Fibroblast of skin of abdomen (primary cell): ENCODE measurements at places on chromosomes 2 and 18.

DNA sequence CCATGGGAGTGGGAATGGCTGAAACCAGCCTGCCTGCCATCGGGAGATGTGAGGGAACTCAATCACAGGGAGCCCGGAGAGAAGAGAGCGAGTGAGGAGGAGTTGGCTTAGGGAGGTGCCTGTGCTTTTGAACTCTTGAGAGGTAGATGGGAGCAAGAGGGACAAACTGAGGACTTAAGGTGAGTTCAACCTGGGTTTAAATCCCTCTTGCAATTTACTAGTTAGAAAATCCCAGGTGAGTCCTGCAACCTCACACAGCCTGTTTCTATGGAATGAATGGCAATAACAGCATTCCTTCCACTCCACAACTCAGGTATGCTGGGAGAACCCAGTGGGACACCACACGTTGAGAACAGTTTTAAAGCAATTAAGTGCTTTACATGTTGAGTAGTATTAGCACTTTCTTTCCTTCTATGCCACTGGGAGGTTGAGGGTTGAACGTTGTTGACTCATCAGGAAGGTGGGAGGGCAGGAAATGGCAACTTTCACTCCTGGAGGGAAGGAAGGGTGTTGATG lies 57.3 kb downstream of the VIT start:
- DNase-seq, result no peak

GRCh38 chr2:171522788-171523087 lies 464 bp downstream of the CYBRD1 start:
- DNase-seq, result peak; percentile 36

GRCh38 chr2:28662468-28663181 lies 89.0 kb upstream of the PPP1CB start:
- peak; percentile 45 for DNase-seq

DNA sequence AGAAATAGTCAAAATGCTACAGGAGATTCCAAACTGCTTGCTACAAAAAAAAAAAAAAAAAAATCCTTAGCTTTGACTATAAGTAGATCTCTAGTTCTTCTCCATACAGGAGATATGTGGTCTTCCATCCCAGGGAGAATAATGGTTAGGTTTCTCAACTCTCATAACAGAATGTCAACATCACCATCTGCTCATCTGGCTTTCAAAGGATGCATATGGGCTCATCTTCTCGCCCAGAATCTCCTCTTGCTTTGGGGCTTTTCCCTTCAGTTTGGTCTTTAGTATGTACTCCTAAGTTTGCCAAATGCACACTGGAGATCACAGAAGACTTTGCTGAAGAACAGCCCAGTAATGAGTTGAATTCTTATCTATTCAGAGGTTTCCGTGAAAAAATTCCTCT lies 240.7 kb downstream of the NRXN1 start:
- no peak for DNase-seq

GRCh38 chr2:176171351-176172006 lies 14.4 kb downstream of the HOXD3 start:
- peak; percentile 8 for DNase-seq

DNA sequence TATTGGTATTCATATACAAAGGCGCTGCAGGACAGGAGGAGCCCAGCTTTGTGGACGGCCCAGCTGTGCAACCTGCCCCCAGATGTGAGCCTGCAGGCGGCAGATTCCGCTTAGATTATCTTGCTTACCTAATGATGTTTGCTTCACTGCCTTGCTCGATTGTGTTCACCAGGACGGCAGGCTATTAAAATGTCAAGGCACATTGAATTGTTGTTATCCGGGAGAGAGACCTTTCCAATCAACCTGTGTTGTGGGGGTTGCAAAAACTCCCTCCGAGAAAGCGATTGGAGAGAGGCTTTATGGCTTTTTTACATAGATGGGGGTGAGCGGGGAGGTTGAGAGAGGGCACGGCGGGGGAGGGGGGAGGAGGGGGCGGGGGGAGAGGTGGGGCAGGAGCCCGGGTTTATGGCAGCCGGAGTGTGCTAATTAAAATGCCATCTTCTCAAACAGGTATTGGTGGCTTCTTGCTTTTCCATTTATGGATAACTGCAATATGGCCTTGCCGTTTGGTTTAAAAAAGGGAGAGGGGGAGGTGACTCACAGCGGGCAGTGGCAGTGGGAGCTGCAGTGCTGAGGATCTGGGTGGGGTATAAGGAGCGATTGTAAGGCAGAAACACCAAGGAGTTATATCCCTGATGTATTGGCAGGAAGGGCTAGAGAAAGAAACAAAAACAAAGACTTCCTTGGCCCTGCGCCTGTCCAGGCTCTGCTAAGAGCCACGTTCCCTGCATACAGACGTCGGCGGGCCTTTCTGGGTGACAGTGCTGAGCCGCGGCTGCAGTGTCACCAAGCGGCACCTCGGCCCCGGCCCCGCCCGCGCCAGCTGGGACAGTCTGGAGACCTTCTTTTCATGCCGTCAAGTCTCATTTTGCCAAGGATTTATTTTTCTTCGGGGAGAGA lies 97.2 kb downstream of the INSIG2 start:
- DNase-seq, result peak; percentile 56

DNA sequence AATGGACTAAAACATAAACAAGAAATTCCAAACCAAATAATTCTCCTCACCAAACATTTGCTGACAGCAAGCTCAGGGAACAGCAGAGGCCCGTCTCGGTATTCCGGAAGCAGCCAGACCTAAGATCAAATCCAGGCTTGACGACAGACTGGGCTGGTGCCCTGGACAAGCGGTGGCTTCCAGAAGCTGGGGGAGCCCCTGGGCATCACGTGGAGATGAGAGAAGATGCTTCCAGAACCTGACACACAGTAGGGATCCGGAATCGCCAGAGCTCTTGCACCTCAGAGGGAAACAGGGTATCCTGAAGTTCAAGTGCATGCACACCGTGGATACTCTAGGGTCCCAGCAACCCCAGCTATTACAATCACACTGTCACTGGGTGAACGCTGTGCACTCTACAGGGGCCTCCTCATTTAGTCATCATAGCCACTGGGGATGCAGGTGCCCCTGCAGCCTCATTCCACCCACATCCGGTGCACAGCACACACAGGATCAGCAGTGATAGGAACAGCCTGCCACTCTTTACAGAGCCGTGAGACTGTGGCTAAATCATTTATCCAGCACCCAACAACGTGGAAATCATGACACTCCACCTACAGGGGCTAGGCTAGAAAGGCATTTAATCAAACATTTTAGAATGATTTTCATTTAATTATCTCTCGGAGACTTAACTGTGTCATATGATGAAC lies 102.6 kb downstream of the HDAC4 start:
- no peak for DNase-seq

GRCh38 chr2:190789074-190790004 lies 91.3 kb upstream of the GLS start:
- no peak for DNase-seq

GRCh38 chr2:71570951-71571460 lies 117.6 kb downstream of the DYSF start:
- DNase-seq, result no peak

GRCh38 chr18:11149441-11150270 lies at the start of gene PIEZO2:
TSS of gene PIEZO2 (minus strand) at chr18:11149569. CDS start at chr18:11148588, 981 bp downstream.
- DNase-seq, result peak; percentile 74

DNA sequence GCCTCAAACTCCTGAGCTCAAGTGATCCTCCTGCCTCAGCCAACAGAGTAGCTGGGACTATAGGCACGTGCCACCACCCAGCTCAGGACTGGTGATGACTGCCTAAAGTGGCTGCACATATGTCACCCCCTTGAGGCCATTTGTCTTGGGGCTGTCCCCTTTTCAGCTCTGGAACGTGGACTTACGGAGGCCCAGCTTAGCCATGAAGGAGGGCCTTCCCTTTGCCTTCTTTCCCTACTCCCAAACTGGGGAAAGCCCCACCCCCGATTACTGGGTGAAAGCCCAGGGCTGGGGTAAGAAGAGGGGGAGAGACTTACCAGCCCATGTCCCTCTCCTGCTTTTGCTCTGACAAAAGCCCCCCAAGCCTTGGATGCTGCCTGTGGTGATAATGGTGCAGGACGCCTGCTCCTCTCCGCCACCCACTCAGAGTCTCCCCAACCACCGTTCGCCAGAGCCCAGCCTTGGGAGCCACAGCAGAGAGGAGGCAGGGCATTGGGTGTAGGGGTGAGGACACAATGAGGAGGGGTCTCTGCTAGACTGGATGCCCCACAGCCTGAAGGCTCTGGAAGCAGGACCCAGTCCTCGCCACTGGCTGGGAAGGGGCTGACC lies 2.5 kb upstream of the DUSP2 start:
- DNase-seq, result no peak

GRCh38 chr2:38279201-38279600 lies 97.9 kb downstream of the ATL2 start:
- DNase-seq, result peak; percentile 42

GRCh38 chr2:3446381-3446780 lies 66.9 kb downstream of the TRAPPC12 start:
- no peak for DNase-seq

GRCh38 chr2:113602869-113603466 lies 24.1 kb upstream of the RABL2A start:
- no peak for DNase-seq

- no peak for DNase-seq
These were observed 33.3 kb downstream of the NIF3L1 start for GRCh38 chr2:200922439-200922838.

DNA sequence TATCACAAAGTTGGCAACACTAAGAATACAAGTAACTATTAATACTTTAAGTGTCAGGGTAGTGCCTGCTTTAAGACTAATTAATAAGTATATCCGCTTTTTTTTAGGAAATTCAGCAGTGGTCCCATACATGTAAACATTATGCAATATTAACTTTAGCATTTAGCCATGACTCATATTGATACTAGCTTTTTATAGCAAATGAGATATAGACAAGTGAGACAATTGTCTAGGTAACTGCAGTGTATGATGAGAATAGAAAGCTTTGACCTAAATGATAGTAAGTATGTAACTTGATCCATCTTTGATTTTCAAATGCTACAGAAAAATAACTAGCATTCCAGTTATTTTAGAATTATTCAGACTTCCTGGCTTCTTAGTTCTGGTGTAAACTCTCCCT lies 27.4 kb upstream of the VRK2 start:
- no peak for DNase-seq

DNA sequence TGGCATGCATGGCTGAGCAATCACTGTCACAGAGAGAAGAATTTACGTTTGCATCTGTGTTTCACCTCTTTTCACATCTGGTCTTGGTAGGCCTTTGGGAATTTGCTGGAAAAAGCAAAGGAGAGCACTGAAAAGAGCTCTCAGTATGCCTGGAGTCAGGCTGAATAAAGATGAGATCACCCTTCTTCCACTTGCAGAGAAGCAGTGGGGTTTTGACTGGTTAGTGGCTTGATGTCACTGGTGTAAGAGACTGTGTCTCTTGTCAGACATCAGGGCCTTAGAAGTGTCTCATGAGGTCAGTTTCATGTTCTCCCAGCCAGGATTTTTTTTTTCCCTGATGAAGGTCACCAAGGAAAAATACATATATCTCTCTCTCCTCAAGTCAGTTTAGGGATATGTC lies 353.8 kb downstream of the INSIG2 start:
- DNase-seq, result no peak

DNA sequence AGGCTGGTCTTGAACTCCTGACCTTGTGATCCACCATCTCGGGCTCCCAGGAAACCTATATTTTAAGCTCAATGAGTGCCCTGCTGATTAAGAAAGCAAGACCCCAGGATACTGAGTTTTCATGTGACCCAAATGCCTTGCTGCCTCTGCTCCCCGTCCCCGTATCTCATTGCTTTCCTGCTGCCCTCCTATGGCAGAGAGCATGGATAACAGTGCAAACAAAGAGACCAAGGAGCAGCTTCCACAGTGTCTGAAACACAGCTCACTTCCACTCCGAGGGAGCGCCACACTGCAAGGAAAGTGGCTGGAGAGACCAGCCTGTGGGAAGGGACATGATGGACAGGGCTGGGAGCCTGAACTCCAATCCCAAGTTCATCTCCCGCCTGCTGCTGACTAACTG lies 246.8 kb downstream of the TMEM182 start:
- DNase-seq, result no peak

- no peak for DNase-seq
These were observed 85.6 kb upstream of the SLC66A3 start for GRCh38 chr2:11069566-11070185.

- DNase-seq, result no peak
These were observed 372.4 kb upstream of the RND3 start for GRCh38 chr2:150859877-150860276.

DNA sequence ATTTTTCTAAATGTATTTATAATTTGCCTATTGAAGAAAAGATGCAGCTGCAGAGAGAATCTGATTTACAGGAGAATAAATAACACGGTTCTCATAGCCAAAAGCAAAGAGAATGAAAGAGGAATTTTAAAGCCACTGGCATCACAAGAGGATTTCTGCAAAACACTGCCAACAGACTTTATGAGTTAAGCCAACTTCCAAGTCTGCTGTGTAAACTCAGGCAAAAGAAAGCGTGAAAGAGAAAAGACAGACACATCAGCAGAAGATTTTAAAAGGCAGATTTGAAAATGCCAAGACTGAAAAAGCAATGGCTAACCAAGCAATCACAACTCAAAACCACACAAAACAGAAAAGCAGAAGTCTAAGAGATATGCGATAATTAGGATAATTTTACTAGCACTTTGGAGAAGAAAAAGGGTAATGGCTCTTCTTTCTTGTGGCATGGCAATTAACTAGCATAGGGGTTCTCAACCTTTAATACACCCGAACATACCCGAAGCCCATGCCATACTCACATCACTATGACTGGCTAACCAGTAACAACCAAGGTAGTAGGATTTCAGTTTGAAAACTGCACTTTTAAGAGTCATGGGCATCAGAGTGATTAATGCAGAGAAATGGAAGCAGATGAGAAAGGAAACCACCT lies 4.9 kb downstream of the DARS1 start:
- DNase-seq, result no peak

GRCh38 chr2:62099050-62099449 lies 96.9 kb upstream of the B3GNT2 start:
- no peak for DNase-seq

- peak; percentile 47 for DNase-seq
These were observed 16.2 kb downstream of the KLF7 start for GRCh38 chr2:207149249-207150213.

DNA sequence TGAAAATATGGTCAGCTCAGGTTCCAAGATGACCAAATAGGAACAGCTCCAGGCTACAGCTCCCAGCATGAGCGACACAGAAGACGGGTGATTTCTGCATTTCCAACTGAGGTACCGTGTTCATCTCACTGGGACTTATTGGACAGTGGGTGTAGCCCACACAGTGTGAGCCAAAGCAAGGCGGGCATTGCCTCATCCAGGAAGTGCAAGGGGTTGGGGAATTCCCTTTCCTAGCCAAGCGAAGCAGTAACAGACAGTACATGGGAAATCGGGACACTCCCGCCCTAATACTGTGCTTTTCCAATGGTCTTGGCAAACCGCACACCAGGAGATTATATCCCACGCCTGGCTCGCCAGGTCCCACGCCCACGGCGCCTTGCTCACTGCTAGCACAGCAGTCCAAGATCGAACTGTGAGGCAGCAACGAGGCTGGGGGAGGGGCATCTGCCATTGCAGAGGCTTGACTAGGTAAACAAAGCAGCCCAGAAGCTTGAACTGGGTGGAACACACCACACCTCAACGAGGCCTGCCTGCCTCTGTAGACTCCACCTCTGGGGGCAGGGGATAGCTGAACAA lies 57.5 kb downstream of the WDPCP start:
- DNase-seq, result no peak

- peak; percentile 52 for DNase-seq
These were observed 2.8 kb downstream of the NPAS2 start for GRCh38 chr2:100822587-100823248.
